ENCODE measurements at places on chromosomes 7 and 10.
A peak's percentile ranks its signal among the peaks of the same experiment; 100 is the strongest.

DNA sequence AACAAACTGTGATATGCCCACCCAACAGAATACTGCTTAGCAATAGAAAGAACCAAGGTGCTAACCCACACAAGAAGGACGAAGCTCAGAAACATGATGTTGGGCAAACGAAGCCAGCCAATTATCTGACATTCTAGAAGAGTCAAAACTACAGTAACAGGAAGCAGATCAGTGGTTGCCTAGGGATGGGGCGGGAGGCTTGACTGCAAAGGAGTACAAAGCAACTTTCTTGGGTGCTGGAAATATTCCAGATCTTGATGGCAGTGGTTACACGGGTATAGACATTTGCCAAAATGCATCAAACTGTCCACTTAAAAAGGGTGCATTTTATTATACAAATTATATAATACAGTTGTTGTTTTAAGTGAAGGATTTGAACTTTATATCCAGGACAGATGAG lies 41.1 kb upstream of the RET start:
- DNase-seq: no peak

GRCh38 chr10:614790-615582 lies 74.5 kb downstream of the DIP2C start:
- peak; percentile 27 for DNase-seq

- no peak for DNase-seq
Measured at GRCh38 chr10:90462749-90463470, 394.9 kb downstream of the HTR7 start.

DNA sequence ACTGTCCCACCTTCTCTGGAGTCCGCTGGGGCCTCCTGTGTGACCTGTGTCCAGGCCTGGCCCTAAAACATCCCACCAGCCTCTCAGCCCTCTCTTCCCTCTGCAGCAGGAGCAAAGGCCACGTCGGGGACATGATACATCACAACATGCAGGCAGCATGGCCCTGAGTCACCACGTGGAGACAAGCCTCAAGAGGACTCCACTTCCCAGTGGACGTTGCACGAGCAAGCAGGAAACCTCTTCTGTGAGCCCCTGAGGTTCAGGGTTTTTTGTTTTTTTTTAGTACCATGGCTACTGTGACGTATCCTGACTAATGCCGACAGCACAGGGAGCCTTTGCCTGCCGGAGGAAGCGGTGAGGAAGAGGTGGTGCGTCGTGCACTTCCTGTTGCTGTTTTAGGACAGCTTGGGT lies 165.9 kb downstream of the DNAJB6 start:
- DNase-seq: peak; percentile 28

GRCh38 chr10:108424656-108425055 lies 1260.2 kb upstream of the SORCS1 start:
- DNase-seq: peak; percentile 36

- peak; percentile 89 for DNase-seq
Measured at GRCh38 chr10:21372651-21373410, 152.7 kb downstream of the SKIDA1 start.

DNA sequence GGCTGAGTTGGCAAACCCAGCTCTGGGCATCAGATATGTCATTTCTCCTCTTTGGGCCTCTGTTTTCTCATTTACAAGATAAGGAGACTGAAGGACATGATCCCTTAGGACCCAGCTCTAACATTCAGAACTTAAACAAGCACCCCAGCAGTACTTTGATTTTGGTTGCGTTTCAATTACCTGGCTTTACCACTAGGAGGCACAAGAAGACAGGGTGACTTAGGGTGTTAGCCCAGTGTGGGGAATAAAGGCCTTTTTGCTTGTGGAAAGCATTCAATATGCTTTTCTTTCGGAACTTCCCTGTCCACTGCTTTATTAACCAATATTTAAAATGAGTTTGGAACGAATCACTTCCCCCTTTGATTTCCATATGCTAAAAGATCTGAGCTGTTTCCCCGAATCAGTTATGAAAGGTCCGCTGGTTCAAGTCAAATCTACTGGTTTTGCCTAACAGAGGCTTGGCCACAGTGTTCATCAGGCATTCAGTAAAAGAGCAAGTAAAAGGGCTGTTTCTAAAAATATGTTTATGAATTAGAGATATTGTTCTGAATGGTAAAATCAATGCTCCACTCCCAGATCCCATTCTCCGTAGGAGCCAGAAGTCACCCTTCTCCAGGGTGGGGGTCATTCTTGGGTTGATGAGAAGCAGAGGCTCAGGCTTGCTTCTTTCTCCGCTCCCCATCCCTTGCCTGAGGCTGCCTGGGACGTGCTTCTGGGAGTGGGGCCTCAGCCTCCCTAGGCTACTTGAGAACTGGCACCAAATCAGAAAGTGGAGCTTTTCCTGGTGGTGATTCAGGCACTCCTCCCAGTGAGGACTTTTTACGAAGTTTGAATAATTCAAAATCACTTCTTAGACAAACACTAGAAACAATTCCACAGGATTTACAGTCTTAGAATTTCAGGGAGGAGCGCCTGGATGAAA lies 105.5 kb downstream of the MYOF start:
- peak; percentile 87 for DNase-seq

GRCh38 chr10:118310822-118311221 lies 31.3 kb downstream of the FAM204A start:
- DNase-seq: peak; percentile 23

- peak; percentile 55 for DNase-seq
Measured at GRCh38 chr10:99329304-99329553, at the start of gene CNNM1. TSS of gene CNNM1 (plus strand) at chr10:99329356. CDS start at chr10:99329388, 32 bp downstream.

- DNase-seq: no peak
Measured at GRCh38 chr7:76380623-76380966, 21.8 kb upstream of the YWHAG start.

- DNase-seq: no peak
Measured at GRCh38 chr10:11702264-11702663, 39.9 kb upstream of the ECHDC3 start.

GRCh38 chr7:31312889-31313288 lies 27.6 kb downstream of the NEUROD6 start:
- no peak for DNase-seq

GRCh38 chr10:10564081-10564794 lies 453.4 kb upstream of the CELF2 start:
- no peak for DNase-seq

Data from HFFc6 (cell line).